ENCODE measurements at places on chromosomes 7 and 10.

DNA sequence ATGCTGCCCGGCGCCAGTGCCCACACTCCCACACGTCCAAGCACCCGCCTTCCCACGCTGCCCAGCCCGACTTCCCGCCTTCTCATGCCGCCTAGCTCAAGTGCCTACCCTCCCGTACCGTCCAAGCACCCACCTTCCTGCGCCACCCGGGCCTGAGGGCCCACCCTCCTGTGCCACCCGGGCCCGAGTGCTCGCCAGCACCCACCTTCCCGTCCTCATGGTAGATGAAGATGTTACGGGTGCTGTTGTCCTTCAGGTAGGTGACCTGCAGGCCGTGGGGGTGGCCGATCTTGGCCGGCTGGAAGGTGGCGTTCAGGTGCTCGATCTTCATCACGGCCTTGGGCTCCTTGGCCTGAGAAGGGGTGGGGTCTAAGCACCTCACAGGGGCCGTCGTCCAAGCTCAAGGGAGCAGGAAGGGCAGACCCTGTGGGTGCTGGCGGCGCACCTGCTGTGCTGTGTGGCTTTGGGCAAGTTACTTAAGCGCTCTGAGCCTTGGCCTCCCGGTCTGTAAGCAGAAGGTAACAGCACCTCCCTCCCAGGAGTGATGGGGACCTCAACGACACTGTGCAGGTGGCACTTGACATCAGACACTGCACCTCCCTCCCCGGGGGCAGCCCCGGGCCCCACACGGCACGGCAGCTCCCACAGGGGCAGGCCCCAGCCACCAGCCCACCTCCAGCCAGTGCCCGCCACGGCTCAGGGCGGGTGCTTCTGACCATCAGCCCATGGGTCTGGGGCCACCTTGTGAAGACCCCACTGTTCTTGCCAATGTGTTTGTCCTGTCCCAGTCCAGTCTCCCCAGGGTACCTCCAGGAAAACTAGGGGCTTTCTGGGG, 27.8 kb downstream of the GET4 start:
- no peak for DNase-seq

GRCh38 chr7:138610671-138611170, 90.4 kb downstream of the SVOPL start:
- no peak for DNase-seq

- DNase-seq: no peak
These were observed 37.1 kb downstream of the TRUB1 start for GRCh38 chr10:114975091-114975490.

DNA sequence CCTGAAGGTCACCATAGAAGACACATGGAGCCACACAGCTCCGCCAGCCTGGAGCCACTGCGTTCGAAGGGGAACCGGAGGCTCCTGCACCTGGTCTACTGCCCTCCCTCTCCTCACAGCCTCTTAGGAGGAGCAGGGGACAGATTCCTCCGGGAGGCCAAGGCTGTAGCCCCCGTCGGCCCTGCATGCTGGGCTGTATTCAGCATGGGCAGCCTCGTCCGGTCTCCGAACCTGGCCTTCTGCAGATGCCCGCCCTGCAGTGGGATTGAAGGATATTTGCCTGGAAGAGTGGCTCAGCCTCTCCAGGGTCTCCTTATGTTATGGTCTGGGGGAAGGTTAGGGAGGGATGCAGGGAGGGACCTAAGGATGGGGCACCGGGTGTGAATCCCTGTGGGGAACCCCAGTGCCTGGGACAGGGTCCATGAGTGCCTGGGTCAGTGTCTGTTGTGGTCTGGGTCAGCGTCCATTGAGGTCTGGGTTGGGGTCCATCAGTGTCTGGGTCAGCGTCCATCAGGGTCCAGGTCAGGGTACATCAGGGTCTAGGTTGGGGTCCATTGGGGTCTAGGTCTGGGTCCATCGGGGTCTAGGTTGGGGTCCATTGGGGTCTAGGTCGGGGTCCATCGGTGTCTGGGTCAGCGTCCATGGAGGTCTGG, 13.0 kb upstream of the SCART1 start:
- no peak for DNase-seq

DNA sequence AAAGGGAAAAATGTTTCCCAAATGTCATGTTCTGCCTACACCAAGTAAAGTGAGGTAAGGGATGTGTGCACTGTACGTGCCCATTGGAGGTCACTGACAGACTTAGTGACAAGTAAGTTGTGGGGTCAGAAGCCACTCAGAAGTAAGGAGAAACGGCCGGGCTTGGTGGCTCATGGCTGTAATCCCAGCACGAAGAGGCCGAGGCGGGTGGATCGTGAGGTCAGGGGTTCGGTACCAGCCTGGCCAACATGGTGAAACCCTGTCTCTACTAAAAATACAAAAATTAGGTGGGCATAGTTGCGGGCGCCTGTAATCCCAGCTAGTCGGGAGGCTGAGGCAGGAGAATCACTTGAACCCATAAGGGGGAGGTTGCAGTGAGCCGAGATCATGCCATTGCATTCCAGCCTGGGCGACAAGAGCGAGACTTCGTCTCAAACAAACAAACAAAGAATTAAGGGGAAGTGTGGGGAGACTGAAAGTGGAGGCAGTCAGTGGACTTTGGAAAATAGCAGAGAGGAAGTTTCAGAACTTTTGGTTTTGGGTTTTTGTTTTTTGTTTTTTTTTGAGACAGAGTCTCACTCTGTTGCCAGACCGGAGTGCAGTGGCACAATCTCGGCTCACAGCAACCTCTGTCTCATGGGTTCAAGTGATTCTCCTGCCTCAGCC, 114.8 kb downstream of the WDFY4 start:
- no peak for DNase-seq

GRCh38 chr7:116574025-116574822, 49.4 kb downstream of the CAV1 start:
- DNase-seq: no peak

Data from SIG-M5 (cell line).